Chondrocyte (in vitro differentiated cells): ENCODE measurements at places on chromosomes 4 and X. TPM values are rescaled to one million over a fixed set of nuclear protein-coding genes. Genes with fewer than 3 reads are reported as not detected.

DNA sequence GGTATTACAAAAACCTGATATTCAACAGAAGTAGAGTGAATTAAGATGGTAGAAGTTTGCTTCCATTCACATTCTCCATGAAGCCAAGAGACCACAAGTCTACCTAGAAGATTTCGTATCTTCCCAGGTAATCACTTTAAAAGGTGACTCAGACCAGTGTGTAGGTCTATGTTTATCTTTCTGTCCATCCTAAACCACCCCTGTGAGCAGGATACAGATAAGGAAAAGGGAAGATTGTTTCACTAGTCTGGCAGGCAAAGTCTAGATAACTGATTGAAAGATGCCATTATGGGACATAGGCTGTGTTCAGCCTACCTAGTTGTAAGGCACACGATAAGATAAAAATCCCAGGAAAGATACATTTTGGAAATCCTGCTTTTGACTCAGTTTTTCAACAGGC is 244.3 kb upstream of the NWD2 start:
- H3K4me1 ChIP-seq = no peaks in the 10 kb centered on the region
- no peak overlapping the region for H3K27ac ChIP-seq
- no peaks in the 10 kb centered on the region for H3K36me3 ChIP-seq
- no peak overlapping the region for H3K4me3 ChIP-seq
- DNase-seq = no peak

ASB5 gene
- total RNA-seq = 0.90 TPM in 1 of 3 replicates, not detected in the others

DNA sequence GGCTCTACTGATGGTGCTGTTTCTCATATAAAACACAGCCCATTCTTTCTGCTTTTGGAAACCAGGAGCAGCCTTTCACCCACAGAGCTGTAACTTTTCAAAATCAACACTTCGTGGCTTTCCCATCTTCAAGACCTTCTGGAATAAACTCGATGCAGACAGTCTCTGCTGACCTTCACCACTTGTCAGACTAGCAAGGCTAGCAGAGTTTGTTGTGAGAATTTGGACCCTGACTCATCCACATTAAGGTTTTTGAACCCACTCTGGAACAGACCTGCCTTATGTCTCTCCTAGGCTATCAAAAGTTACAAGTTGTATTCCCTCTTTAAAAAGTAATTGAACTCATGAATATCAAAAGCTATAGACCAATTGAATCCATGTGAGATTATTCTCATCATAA is 88.6 kb downstream of the MAML3 start:
- H3K27ac ChIP-seq = no peak overlapping the region
- no peaks in the 10 kb centered on the region for H3K36me3 ChIP-seq
- DNase-seq = no peak
- H3K4me3 ChIP-seq = no peak overlapping the region
- peaks cover 36% of the 10 kb centered on the region for H3K4me1 ChIP-seq

DNA sequence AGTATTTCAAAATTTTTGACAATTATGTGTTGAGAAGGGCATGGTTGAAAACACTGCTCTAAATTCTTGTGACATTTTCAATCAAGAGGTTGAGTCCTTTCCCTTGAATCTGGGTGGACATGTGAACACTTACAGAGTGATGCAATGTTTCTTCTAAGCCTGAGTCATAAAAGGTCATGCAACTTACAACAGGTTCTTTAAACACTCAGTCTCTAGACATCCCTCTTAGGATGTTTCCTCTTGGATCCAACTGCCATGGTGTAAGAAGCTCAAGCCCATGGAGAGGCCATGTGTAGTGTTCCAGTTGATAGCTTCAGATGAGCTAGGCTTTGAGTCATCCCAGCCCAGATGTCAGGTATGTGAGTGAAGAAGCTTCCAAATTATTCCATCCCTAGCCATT is 232.2 kb upstream of the MAOA start:
- H3K36me3 ChIP-seq = no peaks in the 10 kb centered on the region
- no peak for DNase-seq
- H3K27ac ChIP-seq = no peak overlapping the region

DNA sequence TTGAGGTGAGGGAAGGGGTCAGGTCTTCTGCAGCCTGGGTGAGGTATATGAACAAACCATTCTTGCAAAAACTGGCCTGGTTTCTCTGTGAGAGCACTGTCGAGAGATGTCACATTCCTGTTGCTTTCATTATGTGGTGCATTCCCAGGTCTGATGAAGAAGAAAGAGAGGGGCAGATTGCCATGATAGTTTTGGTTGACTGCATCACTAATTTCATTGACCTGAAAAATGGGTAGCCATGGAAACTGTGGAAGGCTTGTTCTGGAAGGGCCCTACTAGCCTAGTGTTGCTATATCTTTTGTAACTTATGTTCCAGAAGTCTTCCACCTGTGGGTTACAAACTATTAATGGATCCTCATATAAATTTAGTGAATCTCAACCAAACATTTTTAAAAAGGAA is 32.9 kb upstream of the CYBB start:
- no peaks in the 10 kb centered on the region for H3K4me1 ChIP-seq
- no peak overlapping the region for H3K27ac ChIP-seq
- no peak overlapping the region for H3K4me3 ChIP-seq
- H3K27me3 ChIP-seq = peaks cover 7% of the 10 kb centered on the region

GRCh38 chrX:50700921-50701320 is 113.1 kb downstream of the SHROOM4 start:
- H3K36me3 ChIP-seq = no peaks in the 10 kb centered on the region
- H3K27me3 ChIP-seq = no peaks in the 10 kb centered on the region
- H3K4me1 ChIP-seq = peaks cover 37% of the 10 kb centered on the region
- no peak overlapping the region for H3K27ac ChIP-seq
- no peak for DNase-seq

STAG2 gene
- total RNA-seq = 36.1 to 48.8 TPM (median 39.4 TPM) in 3 replicates

TMSB15C gene
- total RNA-seq = 3.4 to 4.5 TPM (median 4.3 TPM) in 3 replicates

- no peak overlapping the region for H3K27ac ChIP-seq
- H3K36me3 ChIP-seq = peaks cover 5% of the 10 kb centered on the region
- H3K4me3 ChIP-seq = no peak overlapping the region
- DNase-seq = no peak
- no peaks in the 10 kb centered on the region for H3K27me3 ChIP-seq
Observed at GRCh38 chr4:64230709-64231310, 178.4 kb downstream of the TECRL start.

GRCh38 chr4:113641025-113641431 is 120.5 kb downstream of the CAMK2D start:
- no peaks in the 10 kb centered on the region for H3K27me3 ChIP-seq
- DNase-seq = no peak
- no peak overlapping the region for H3K27ac ChIP-seq
- no peak overlapping the region for H3K4me3 ChIP-seq

GRCh38 chr4:5041699-5042098 is 9.6 kb upstream of the STK32B start:
- no peaks in the 10 kb centered on the region for H3K27me3 ChIP-seq
- no peaks in the 10 kb centered on the region for H3K36me3 ChIP-seq
- H3K4me3 ChIP-seq = no peak overlapping the region

RENBP gene
- 6.5 to 13.4 TPM (median 13.1 TPM) in 3 replicates for total RNA-seq

DNA sequence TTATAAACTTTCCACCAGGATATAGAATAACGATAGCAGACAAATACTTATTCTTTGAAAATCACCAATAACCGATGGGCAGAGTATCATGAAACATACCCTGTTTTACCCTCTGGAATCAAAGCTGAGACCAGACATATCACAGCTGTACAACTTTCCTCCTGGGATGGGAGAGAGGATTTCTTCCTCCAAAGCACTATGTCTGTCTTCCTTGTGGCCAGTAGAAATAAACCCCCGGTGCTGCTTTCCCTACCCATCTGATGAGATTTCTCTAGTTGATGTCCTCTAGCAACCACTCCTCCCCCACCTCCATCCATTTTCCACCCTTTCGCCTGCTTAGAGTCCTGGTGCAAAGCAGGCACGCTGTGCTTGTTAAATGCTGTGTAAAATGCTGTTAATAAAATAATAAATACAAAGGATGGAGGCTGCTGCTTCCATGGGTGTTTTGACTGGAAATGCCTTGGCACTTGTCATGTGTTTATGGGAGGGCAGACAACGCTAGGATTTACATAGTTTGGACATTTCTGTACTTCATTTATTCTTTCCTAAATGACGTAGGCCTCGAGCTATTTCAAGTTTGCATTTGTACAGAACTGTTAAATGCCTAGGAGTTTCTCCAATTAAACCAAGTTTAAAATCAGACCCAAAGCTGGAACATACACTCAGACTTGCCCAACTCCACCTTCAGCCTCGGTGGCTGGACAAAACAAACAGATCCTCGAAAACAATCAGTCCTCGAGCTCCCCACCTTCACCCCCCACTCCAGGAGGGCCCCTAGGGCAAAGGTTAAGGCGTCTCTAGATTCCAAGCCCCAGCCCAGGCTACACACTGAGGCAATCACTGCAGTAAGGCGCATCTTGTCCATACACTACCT is 10.1 kb downstream of the BCOR start:
- no peak overlapping the region for H3K4me3 ChIP-seq
- no peak for DNase-seq
- no peaks in the 10 kb centered on the region for H3K36me3 ChIP-seq
- H3K4me1 ChIP-seq = peaks cover 52% of the 10 kb centered on the region
- H3K27me3 ChIP-seq = no peaks in the 10 kb centered on the region

GRCh38 chr4:40769266-40769665 is 19.5 kb downstream of the NSUN7 start:
- no peak overlapping the region for H3K4me3 ChIP-seq
- H3K27me3 ChIP-seq = no peaks in the 10 kb centered on the region
- H3K27ac ChIP-seq = no peak overlapping the region
- H3K4me1 ChIP-seq = peaks cover 7% of the 10 kb centered on the region

NUDT10 gene
- 0.94 to 1.8 TPM (median 1.7 TPM) in 3 replicates for total RNA-seq

DNA sequence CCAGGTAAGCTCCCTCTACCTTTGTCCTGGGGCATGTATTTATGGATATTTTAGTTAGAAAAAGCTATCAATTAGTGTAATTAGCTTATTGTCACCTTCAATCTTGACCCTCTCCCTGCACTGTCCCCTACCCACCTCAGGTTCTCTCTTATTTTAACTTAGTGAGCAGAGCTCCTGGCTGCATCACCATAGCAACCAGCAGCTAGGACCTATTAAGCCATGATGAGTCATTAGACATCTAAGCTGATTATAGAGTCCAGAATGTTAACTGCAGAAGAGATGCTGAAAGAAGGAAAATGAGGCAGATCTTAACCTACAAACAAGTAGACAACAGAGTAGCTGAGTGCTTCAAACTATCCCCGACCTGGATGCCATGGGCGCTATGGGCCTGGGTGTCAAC is 36.6 kb downstream of the MAGEE2 start:
- no peaks in the 10 kb centered on the region for H3K27me3 ChIP-seq
- H3K36me3 ChIP-seq = peaks cover 2% of the 10 kb centered on the region
- no peak for DNase-seq
- H3K27ac ChIP-seq = no peak overlapping the region

GRCh38 chrX:109732807-109733612 is at the start of gene ACSL4:
ACSL4 (minus strand) TSS chrX:109733257; CDS start chrX:109683363, 49,894 bp downstream.
- H3K4me3 ChIP-seq = peak within 1 kb of the TSS; percentile 98
- H3K27me3 ChIP-seq = no peaks in the 10 kb centered on the region
- DNase-seq = peak; percentile 96
- peaks cover 41% of the 10 kb centered on the region for H3K4me1 ChIP-seq

GRCh38 chr4:46830971-46831454 is 78.0 kb downstream of the COX7B2 start:
- peak; percentile 91 for DNase-seq
- H3K36me3 ChIP-seq = no peaks in the 10 kb centered on the region
- H3K4me1 ChIP-seq = no peaks in the 10 kb centered on the region
- H3K4me3 ChIP-seq = no peak overlapping the region
- no peaks in the 10 kb centered on the region for H3K27me3 ChIP-seq

SNX25 gene
- 53.5 to 57.5 TPM (median 53.6 TPM) in 3 replicates for total RNA-seq

RPS6KA6 gene
- 2.4 to 2.7 TPM (median 2.5 TPM) in 3 replicates for total RNA-seq

DNA sequence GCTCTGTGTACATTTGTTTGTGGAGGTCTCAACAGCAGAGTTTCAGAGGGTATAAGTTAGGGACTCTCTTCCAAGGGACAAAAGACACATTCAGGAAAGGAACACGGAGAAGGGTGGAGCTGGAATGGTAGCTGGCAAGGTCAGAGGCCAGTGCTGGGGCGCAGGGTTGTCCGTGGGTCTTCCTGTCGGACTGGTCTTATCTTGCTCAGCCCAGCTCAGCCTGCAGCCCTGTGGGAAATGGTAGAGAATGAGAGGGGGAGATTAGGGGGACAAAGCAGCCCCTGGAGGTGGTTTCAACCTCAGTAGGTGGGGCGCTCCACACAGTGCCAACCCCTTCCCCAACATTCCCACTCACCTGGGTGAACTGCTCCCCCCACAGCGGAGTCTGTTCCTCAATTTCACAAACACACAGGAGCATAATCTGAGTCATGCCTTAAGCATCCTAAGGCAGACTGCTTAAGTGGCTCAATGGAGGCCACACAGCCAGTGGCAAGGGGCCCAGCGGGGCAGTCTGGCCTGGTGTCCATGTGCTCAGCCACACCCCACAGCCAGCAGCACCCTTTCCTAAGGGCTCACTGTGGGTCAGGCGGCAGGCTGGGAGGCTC is 6.9 kb upstream of the HDAC6 start:
- DNase-seq = peak; percentile 49
- H3K36me3 ChIP-seq = peaks cover 1% of the 10 kb centered on the region
- no peak overlapping the region for H3K27ac ChIP-seq
- peaks cover 9% of the 10 kb centered on the region for H3K4me1 ChIP-seq

DNA sequence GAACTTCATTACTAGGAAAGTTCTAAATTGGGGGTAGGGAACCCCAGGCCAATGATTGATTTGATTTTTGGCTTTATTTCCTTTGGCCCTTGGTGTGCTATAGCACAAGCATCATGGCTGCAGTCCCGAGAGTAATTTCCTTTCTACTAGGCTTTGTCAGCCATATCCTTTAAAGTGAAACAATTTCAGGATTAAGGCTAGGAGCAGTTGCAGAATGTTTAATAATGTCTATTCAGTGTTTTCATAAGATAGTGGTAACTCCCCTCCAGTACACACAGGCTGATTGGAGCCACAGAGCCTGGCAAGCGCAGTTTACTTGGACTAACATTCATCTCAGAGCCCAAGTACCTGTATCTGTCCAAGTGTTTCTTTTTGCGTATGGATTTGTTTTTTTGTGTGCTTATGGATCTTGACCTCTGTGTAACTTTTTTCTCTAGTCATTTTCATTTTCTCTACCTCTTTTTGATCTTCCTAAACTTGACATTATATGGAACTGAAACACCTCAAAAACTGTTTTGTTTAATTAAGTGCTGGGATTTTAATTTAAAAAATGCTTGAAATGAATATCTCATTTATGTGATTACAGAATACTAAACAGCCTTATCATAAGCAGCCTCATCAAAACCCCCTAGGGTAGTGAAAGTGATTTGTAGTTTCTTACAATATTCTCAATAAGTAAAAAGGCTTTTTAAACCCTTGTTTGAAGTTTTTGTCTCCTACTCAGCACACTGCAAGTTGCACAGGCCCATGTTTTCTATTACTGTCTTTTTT is 7.5 kb downstream of the STIM2 start:
- no peak for DNase-seq
- H3K36me3 ChIP-seq = peaks cover 2% of the 10 kb centered on the region
- no peak overlapping the region for H3K27ac ChIP-seq
- H3K4me3 ChIP-seq = no peak overlapping the region
- H3K4me1 ChIP-seq = peaks cover 11% of the 10 kb centered on the region
- no peaks in the 10 kb centered on the region for H3K27me3 ChIP-seq

DNA sequence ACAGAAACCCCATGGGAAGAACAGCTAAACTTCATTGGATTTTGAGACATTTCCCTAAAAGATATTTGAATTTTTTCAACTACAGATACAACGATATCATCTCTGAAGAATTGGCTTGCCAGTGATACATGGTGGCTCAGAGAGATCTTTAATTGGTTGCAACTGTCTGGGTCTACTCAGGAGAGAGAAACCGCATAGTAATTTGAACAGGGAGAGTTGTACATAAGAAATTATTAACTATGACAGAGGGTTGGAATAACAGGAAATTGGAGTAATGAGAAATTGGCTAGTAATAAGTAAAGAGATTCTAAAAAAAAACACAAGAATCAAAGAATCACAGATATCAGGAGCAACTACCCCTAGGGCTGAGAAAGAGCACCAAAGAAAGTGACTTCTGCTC is 118.4 kb downstream of the KLHL13 start:
- H3K27me3 ChIP-seq = no peaks in the 10 kb centered on the region
- H3K36me3 ChIP-seq = no peaks in the 10 kb centered on the region
- no peak for DNase-seq
- no peaks in the 10 kb centered on the region for H3K4me1 ChIP-seq
- no peak overlapping the region for H3K4me3 ChIP-seq
